ENCODE measurements at places on chromosomes 11 and 22. TPM values are rescaled to one million over a fixed set of nuclear protein-coding genes. Genes with fewer than 3 reads are reported as not detected.

HBD gene
- 0.72 TPM for total RNA-seq

PATE3 gene
- not detected for total RNA-seq

CREB3L1 gene
- 0.38 TPM for total RNA-seq

RIMBP3B gene
- 0.14 TPM for total RNA-seq

GRIA4 gene
- total RNA-seq: not detected

KCNJ1 gene
- not detected for total RNA-seq

CCDC88B gene
- total RNA-seq: 132 TPM

SMC1B gene
- total RNA-seq: 0.12 TPM

EFCAB6 gene
- 0.32 TPM for total RNA-seq

P2RX6 gene
- total RNA-seq: 1.0 TPM

YPEL4 gene
- total RNA-seq: 2.4 TPM

MAPK11 gene
- total RNA-seq: 5.6 TPM

NF2 gene
- total RNA-seq: 32.1 TPM

FOLH1 gene
- not detected for total RNA-seq

Data from T-cell (primary cell).